ENCODE measurements at places on chromosomes 3 and 15.

GRCh38 chr3:76051145-76051544 is 265.8 kb upstream of the ZNF717 start:
- no peak for DNase-seq

DNA sequence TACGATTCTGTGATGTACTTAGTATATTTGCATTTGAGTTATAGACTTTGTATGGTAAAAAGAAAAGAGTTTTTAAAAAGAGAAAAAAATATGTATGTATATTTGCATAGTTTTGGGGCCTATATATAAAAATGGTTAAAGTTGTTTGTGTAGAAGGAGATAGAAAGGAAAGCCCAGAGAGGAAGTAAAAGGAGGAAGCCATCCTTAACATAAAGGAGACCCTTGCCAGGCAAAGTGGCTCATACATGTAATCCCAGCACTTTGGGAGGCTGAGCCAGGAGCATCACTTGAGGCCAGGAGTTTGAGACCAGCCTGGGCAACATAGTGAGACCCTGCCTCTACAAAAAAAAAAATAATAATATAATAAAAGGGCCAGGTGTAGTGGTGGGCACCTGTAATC is 8.4 kb downstream of the SNAP23 start:
- no peak for DNase-seq

GRCh38 chr3:185757176-185757575 is 67.7 kb downstream of the IGF2BP2 start:
- no peak for DNase-seq

- peak; percentile 45 for DNase-seq
These were observed 692 bp downstream of the PSMD2 start for GRCh38 chr3:184299488-184300377.

DNA sequence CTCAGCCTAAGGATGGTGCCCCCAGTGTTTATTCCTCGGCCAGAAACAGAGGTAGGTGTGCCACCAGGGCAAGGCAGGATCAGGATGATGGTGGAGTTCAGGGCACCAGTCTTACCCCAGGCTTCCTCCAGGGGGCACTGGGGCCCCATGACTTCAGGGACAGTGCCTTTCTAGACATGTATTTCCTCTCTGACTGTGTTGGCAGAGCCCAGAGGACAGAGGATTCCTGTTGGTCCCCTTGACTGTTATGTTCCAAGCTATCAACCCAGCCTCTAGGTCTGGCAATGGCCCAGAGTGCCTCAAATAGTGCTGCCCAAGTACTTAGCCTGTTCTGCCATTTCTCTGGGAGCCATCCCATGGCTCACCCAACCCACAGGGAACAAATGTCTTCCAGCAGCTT is 2.8 kb downstream of the HEMK1 start:
- DNase-seq, result peak; percentile 53

DNA sequence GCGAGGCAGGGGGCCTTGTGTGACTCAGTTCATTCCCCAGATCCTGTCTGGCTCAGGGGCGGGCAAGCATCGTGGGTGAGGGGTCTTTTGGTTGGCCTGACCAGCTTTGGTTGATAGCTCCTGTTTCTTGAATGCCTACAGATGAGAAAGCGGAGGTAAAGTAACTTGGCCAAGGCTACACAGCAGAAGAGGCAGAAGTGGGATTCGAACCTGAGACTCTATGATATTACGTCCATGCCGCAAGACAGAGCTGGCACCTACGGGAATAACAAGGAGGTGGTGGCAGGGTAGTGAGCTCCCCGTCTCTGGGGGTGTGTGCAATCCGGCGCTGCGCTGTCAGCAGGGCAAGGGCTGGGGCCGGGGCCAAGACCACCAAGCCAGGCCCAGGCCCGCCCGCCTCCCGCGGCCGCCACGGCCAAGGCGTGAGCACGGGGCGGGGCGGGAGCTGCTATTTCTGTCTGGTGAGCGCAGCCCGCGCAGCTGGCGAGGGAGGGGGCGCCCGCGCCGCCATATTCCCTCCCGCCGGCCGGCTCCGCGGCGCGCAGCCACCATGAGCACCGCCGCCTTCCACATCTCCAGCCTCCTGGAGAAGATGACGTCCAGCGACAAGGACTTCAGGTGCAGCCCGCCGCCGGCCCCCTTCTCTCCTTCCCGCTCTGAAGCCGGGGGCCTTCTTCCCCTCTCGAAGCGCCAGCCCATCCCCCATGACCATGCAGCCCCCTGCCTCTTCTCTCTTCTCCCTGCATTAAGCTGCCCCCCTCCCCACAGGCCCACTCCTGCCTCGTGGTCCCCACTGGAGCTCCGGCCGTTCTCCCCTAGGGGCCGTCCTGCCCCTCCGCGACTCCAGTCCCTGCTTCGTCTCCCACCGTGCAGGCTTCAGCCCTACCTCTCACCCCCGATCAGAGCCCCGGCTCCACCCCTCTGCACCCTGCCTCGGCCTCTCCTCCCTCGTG is at the start of gene CAND2:
CAND2 (plus strand) TSS at position 510 of the 953 bp plus-strand sequence; CDS start at position 551, 41 bp downstream.
- DNase-seq, result peak; percentile 4

DNA sequence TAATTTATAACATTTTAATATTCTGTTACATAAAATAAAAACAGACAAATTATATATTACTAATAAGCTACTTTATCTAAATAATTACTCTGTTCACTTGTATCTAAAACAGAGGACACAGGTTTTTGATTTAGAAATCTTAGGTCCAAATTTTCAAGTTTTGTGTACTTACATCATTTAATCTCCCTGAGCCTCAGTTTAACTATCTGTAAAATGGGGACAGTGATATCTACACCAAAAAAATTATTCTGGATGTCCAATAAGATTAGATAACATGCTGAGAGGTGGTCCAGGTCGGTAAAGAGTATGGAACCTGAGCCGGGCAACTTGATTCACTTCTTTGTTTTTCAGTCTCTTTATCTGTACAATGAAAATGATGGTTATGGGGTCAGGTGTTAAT is 263.8 kb upstream of the CDIN1 start:
- no peak for DNase-seq

DNA sequence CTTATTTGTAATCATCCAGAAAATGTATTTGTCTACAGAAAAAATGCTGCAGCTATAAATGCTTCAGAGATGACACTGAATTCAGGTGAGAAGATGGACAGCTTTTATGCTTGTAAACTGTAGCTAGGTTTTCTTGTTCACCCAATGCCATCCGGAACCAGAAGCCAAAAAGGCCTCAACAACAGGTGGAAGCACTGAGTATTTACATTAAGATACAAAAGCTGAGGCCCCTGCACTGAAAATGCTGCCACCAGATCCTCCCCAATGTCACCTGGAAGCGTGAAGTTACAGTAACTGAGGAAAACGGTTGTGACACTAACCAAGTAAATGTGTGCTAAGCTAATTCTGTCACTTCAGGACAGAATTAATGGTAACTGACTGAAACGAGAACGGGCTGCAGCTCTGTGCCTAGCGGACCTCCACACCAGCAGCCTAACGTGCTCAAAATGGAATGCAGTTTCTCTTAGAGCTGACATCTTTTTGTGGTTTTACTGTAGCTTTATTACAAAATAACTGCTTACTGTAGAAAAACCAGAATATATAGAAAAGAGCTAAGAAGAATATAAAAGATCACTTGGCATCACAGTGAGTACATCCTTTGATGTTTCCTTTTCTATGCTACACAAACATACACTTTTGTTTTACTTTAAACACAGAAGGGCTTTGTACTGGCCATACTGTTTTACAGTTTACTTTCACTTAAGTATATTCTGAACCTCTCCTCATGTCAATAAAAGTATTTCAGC is 7.6 kb downstream of the CHSY1 start:
- DNase-seq, result no peak

- DNase-seq, result no peak
These were observed 387.8 kb upstream of the THBS1 start for GRCh38 chr15:39192979-39193560.

- DNase-seq, result no peak
These were observed 19.0 kb downstream of the SPATA12 start for GRCh38 chr3:57079474-57079831.

DNA sequence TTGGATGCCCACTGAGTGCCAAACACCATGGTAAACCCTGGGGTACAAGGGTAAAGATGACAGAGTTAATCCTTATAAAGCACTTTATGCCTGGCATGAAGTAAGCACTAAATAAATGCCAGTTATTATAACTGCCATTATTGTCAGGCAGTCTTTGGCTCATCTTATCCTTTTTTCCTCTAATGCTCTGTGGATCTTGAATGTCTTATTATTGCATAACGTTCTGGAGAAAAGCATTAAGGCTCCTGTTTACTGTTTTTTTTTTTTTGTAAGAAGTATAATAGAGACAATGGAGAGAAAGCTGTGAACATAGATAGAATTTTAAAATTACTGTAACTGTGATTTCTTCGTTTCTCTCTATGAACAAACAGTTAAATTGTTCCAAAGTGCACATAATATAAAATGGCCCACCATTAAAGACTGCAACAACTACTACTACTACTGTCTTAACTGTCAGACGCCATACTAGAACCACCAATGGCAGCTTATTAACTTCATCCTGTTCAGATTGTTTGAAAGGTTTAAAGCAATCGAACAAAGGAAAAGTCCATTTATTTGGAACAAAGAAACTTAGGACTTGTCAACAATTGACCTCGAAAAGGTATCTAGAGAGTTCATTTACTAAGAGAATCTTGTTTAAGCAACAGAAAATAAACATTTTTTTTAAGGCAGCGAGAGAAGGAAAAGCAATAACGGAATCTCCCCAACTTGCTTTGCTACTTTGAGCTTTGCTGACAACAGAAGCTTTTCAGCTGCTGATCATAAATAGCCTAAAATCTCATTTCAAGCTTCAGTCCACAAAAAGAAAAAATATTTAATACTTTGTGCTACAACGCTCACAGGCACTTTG is 520.7 kb downstream of the ROBO1 start:
- no peak for DNase-seq

GRCh38 chr3:114857299-114857701 is 289.8 kb downstream of the ZBTB20 start:
- DNase-seq, result no peak

GRCh38 chr3:179046497-179047353 is 24.9 kb downstream of the ZMAT3 start:
- no peak for DNase-seq

DNA sequence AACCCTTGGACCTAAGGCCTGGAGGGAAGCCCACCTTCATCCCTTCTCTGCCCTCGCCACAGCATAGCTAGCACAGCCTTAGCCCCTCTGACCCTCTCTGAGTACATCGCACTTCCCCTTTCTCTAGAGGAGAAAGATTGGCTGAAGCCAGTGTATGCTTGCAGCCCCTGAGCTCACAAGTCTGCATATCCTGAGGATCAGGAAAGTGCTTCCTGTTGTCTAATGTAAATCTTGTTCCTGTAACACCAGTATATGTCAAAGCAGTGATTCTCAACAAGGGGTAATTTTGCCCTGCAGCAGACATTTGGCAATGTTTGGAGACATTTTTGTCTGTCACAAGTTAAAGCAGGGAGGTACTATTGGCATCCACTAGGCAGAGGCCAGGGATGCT is 2.2 kb upstream of the PRKCD start:
- no peak for DNase-seq

GRCh38 chr3:41683666-41684350 is 278.1 kb downstream of the ULK4 start:
- no peak for DNase-seq

Measured in activated naive CD4-positive, alpha-beta T cell (primary cell).